Umbilical cord (tissue), 2 donors: ENCODE measurements at places on chromosomes 11 and 22. TPM values are rescaled to one million over a fixed set of nuclear protein-coding genes. Genes with fewer than 3 reads are reported as not detected.

WT1 gene
- total RNA-seq: 0.48 TPM

KMT5B gene
- 54.2 TPM for total RNA-seq

PGR gene
- 14.0 TPM for total RNA-seq

KLHDC7B gene
- 6.0 TPM for total RNA-seq

SCO2 gene
- not detected for total RNA-seq

RAB39A gene
- total RNA-seq: 2.2 TPM

DMC1 gene
- 4.6 TPM for total RNA-seq

DNA sequence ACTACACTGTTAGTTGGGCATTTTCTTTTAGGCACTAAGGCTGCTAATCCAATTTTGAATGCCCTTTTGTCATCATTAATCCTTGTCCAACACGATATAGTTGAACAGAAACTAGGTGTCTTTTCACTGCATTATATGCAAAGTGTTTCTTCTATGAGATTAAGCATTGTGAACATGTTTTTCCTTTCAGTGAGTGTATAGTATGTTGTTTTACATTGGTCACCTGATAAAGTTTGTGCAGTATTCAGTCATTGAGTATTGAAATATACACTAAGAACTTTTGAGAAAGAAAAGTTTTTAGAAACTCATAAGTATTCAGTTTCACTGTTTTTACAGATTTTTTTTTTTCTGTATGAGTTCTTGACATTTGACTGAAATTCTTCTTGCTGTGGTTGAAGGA is 59.0 kb downstream of the ZC3H12C start:
- no peak for DNase-seq

- DNase-seq: no peak
Observed at GRCh38 chr22:22706253-22706915, 62.0 kb downstream of the GGTLC2 start.

DNA sequence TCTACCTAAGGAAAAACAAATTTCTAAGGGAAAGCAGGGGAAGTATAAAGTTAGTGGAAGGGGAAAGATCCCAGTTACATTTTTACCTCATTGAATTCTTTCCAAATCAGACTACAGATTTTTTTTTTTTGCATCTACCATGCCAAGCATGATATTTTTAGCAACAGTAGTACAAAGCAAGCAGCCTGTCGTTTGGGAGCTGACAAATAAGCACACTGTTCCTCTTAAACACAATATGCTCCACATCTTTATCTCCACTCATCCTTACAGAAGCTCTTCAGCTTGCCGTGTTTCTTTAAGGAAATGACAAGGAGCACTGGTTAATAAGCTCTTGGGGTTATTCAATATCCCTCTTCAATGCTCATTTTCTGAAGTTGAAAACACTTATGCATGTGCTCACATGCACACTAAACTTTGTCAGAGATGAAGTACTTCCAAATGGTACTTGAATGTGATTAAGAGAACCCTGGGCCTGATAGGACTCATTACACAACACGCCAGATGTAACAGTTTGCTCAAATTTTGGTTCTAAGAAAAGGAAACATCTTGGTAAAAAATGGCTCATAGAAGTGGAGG is 53.8 kb downstream of the PAX6 start:
- DNase-seq: peak; percentile 8

- peak; percentile 17 for DNase-seq
Observed at GRCh38 chr22:19289475-19290161, 1.9 kb downstream of the CLTCL1 start.

GRCh38 chr11:61164606-61165424 is 3.6 kb upstream of the VPS37C start:
- no peak for DNase-seq

DNA sequence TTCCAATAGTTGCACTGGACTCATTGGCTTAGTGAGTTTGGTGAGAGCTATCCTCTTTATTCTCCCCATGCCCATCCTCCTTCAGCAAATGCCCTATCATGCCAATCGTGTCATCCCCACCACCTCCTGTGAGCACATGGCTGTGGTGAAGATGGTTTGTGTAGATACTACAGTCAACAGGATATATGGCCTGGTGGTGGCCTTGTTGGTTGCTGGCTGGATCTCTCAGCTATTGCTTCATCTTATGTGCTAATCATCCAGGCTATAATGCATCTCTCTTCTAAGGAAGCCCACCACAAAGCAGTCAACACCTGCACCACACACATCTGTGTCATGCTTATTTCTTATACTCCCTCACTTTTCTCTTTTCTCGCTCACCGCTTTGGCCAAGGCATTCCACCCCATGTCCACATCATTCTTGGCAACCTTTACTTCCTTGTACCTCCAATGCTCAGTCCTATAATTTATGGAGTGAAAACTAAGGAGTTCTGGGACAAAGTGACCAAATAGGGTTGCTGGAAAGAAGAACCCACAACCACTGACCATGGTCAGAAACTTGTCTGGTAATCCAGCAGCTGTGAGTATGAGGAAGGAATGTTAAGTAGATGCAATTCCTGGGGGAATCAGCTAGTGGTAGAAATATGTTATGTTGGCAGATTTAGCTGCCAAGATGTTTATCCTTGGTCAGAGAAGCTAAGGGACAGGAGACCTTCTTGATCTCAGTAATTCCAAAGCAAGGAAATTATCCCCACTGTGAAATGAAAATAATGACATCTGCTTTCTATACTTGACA is 16.3 kb upstream of the OR56B1 start:
- no peak for DNase-seq
